ENCODE measurements at places on chromosomes 2 and 18. TPM values are rescaled to one million over a fixed set of nuclear protein-coding genes. Genes with fewer than 3 reads are reported as not detected.

Gene FER1L5
- not detected for total RNA-seq

Gene GALR1
- total RNA-seq = not detected

Gene CNRIP1
- total RNA-seq = not detected

Gene NBEAL1
- total RNA-seq = 37.6 TPM

Gene ASIC4
- total RNA-seq = 0.17 TPM

Gene PLB1
- total RNA-seq = 1.6 TPM

Gene TWSG1
- 24.8 TPM for total RNA-seq

Gene PRKAG3
- not detected for total RNA-seq

Gene C1QL2
- not detected for total RNA-seq

Gene SMPD4
- 97.8 TPM for total RNA-seq

Gene TRIM43B
- total RNA-seq = not detected

Gene CNDP1
- not detected for total RNA-seq

Gene KCNG2
- total RNA-seq = not detected

DNA sequence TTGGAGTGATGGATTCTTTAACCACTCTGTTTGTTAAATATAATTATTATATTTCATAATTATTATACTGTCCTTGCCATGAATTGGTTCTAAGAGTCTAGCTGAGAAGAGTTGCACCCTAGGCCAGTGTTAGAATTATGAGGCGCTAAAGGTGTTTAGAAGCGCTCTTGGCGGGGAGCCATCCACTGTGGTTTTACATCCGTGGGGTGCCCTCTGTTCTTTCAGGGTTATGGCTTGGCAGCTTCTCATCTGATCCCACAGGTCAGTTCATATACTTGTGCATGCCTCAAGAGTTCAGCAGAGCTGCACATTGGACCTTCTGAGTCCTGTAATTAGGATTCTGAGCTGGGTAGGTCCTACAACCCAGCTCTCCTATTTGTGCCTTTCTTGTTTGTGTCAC, 9.1 kb downstream of the ASAP2 start:
- no peak for DNase-seq

- DNase-seq = no peak
Observed at GRCh38 chr2:62415518-62415917, 90.5 kb downstream of the TMEM17 start.

- no peak for DNase-seq
Observed at GRCh38 chr2:67389286-67389685, 7.8 kb upstream of the ETAA1 start.

GRCh38 chr2:220682616-220683015, 889.5 kb downstream of the EPHA4 start:
- no peak for DNase-seq

GRCh38 chr2:224222974-224223373, 178.9 kb downstream of the FAM124B start:
- no peak for DNase-seq

DNA sequence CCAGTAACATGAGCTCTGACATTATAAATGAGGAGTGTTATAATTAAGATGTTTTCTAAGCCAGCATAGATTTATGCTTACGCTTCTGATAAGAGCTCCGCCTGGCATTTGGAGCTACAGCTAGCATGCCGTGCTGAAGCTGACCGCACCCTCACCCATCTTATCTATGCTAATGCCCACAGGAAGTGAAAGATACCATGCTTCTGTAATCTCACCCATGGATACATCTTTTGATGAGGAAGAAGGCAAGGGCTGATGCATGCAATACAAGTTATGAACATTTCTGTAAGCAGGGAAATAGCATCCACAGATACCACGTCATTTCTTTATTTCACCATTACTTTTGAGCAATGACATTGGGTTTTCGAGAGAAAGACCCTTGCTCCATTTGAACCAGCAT, 82.3 kb downstream of the ARL4C start:
- no peak for DNase-seq

- DNase-seq = no peak
Observed at GRCh38 chr2:100588071-100588786, 25.4 kb downstream of the PDCL3 start.

- peak; percentile 66 for DNase-seq
Observed at GRCh38 chr2:46984642-46985476, 69.3 kb upstream of the MCFD2 start.

DNA sequence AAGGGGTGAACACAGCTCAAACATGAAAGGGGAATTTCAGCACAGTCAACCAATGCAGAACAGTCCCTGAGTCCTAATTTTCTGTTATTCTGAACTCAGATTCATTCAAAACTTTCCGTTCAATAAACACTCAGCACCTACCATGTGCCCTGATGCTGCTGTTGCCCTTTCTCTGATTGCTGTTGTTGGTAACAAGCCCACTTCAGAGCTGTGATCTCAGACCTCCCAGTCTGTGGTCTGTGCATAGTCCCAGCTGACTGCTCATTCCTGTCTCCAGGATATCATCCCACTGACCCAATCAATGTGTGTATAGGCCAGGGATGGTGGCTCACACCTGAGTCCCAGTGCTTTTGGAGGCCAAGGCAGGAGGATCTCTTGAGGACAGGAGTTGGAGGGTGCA, 82.7 kb upstream of the SLC35G4 start:
- no peak for DNase-seq

DNA sequence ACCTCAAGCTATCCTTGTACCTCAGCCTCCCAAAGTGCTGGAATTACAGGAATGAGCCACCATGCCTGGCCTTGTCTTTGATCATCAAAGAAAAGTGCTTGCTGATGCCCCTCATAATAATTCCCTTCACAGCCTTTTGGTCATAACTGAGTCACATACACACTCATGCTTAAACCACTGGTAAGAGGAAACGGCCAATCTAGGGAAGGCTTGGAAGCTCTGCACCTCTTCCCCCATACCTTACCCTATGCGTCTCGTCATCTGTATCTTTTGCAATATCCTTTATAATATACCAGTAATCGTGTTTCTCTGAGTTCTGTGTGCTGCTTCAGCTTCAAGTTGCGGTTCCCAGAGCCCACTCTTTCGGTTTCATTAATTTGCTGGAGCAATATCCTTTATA, 4.8 kb upstream of the RNF138 start:
- no peak for DNase-seq

GRCh38 chr2:54772531-54772930, 49.1 kb downstream of the EML6 start:
- DNase-seq = no peak

- peak; percentile 20 for DNase-seq
Observed at GRCh38 chr2:36403675-36404230, 48.2 kb downstream of the CRIM1 start.

DNA sequence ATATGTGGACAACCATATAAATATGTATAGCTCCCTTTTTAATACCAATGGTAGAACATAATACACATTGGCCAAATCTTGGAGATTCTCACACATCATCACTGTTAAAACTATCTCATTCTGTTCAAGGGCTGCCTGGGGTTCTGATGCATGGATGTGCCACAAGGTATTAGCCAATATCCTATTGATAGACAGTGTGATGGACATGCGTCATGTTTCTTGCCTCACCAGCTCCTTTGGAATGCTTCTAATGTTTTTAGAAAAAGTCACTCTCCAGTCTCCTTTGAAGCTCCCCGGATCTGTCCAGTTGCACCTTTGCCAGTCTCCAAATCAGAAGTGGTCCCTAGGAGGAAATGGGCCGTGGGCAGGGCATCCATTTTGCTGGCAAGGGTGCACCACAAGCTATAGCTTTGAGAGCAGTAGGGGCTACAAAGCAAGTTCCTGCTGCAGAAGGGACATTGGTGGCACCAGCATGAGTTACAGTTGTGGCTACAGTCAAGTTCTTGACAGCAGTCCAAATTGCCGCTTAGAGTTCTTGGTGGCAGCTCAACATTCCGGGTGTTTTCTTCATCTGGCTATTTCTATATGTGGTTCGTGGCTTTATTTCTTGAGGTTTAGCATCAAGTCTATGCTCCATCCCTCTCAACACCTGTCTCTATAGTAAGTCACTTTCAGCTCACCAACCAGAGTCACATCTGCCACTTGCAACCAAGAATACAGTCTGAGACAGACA, 25.1 kb upstream of the ATRAID start:
- DNase-seq = no peak

- DNase-seq = no peak
Observed at GRCh38 chr2:228545748-228546145, 364.3 kb upstream of the SPHKAP start.

- no peak for DNase-seq
Observed at GRCh38 chr2:240506406-240507059, 51.3 kb downstream of the ANKMY1 start.

DNA sequence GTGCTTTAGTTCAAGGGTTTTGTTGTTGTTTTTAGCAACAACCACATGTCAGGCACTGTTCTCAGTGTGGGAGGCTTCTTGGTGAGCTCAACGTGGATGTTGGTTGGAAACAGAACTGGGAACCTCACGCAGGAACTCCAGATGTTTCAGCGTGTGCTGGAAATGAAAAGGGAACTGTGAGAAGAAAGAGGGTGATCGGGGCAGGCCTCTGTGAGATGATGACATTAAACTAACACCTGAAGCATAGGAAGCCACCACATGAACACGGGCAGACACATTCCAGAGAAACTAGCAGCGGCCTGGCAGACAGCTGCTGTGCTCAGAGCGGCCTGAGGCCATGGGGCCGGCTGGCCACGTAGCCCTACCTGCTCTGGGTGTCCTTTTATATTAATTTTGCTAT, 66.4 kb downstream of the COA5 start:
- no peak for DNase-seq

- no peak for DNase-seq
Observed at GRCh38 chr2:165467921-165468320, 1.6 kb upstream of the CSRNP3 start.

GRCh38 chr2:105961599-105962146, 217.0 kb downstream of the NCK2 start:
- DNase-seq = no peak

DNA sequence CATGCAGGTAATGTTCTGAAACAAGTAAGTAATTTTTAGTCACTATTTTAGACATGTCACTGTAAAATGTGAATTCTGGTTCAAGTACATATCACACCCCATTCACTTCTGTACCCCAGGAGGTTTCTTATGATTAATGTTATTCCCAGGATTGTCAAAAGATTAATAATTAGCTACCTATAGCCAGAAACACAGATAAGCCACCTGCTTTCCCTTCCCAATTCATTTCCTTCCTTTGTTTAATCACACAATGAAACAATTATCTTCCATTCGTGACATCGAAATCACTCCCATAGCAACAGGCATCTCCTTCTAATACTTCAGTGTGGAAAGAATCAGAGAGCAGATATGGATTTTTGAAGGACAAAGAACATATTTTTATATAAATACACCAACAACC, 1650.3 kb upstream of the CELF4 start:
- DNase-seq = peak; percentile 9

- no peak for DNase-seq
Observed at GRCh38 chr2:141692829-141693228, 438.0 kb downstream of the LRP1B start.

GRCh38 chr2:143128681-143129580, at the start of gene ARHGAP15:
Gene ARHGAP15 (plus strand): TSS chr2:143129419.
- DNase-seq = no peak

GRCh38 chr2:191318729-191319078, 73.5 kb downstream of the MYO1B start:
- DNase-seq = peak; percentile 38

DNA sequence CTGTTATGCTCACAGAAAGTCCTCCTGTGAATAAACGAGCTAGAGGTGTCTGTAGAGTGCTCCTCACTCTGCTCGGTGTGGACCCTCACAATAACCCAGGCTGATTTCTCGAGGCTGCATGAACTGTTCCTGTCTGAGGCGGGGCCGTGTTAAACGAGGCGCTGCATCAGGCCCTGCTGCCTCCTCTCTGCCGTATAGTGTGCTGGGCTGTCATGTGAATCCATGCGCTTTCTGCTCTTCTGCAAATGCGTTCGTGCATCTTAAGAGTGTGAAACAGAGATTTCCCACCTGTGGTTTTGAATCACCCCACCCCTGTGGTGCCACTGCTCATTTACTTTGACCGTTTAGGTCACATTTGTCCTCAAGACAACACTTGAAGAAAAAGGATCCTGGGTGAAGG, 26.2 kb downstream of the TRAF3IP1 start:
- DNase-seq = no peak
